ENCODE measurements at places on chromosomes 6 and 20.

DNA sequence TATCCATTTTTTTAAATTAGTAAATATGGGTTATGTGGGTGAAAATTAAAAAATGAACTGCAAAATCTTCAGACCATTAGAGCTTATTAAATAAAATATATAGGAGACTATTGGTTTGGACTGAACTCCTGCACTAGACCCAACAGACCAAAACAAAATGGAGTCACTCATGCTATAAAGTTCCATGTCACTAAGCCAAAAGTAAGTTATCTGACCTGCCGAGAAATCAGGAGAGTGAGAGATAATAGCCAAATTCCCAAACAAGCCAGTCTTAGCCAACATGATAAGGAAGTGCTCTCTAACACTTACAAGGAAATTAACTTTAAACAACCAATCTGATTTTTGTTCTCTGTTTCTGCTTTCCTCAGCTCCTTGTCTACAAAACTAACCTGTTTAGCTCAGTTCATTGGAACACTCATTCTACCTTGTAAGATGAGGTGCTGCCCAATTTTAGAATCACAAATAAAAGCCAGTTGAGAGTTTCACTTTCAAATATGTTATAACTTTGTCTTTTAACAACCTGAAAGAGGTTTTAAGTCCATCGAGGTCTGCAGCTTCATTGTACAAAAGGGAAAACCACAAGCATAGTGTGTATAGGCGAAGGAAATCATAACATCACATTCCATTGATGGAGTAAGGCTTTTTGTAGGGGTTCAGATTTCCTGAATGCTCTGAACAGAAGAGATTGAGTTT, 220.5 kb downstream of the TENT5A start:
- DNase-seq: peak; percentile 38

DNA sequence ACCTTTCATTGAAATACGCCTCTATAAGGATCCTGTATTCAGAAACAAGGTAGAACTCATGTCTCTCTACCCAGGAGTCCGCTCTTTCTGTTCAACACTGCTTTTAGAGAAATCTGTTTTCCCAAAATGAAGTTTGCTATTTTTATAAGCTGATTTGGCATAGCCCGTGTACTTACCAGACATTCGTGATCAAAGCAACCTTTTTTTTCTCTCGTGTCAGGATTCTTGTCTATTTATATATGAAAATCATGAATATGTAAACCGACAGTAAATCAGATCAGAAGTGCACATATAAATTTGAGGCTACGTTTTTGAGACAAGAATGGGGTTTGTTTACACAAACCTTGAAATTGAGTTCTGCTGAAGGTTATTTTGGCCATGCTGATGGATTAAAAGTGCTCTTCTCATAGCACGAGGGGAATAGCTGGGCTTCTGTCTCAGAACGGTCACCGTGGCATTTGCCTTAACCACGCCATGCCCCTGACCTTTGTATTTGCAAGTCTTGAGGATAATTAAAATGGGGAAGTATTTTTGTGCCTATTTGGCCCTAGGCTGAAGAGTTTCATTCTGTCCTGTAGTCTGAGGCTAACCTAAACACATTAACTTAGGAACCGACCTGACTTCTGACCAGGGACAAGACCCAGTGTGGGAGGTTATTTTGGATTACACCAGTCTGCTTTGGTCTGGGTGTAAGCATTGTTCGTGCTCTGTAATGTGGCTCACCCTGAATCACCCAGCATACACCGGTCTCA, 118.6 kb downstream of the MAP3K4 start:
- DNase-seq: no peak

GRCh38 chr6:47524136-47524845, 46.7 kb downstream of the CD2AP start:
- peak; percentile 12 for DNase-seq

GRCh38 chr6:138012682-138013081, 94.5 kb downstream of the PERP start:
- no peak for DNase-seq

GRCh38 chr6:36566418-36566905, 19.2 kb upstream of the STK38 start:
- no peak for DNase-seq

DNA sequence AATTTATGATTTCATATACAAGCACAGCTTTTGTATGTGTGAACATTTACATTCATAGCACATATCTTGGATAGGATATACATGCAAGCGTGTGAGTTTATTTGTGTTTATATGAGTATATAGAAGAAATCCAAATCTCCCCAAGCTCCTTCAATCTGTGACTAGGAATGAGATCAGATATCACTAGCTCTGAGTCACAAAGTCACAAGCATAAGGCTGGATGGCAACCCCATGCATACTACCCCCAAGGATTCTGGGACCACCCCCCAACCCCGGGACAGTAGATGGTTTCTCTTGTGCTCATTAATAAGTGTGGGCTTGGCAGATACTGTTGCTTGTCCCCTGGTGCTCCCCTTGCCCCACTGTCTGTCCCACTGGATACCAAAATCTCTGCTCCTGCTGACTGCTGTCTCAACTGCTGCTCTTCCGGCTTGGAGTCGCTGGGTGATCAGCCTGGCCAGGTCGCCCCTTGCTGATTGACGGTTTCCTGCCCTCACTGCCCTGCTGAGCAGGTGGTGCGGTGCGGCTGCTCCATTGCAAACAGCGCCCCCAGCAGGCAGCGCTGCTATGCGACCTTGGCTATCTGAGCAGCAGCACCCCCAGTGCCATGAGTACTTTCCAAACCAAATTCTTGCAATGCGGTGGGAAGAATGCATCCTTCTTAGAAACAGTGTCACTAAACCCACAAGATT, 279.4 kb downstream of the CD83 start:
- peak; percentile 86 for DNase-seq

DNA sequence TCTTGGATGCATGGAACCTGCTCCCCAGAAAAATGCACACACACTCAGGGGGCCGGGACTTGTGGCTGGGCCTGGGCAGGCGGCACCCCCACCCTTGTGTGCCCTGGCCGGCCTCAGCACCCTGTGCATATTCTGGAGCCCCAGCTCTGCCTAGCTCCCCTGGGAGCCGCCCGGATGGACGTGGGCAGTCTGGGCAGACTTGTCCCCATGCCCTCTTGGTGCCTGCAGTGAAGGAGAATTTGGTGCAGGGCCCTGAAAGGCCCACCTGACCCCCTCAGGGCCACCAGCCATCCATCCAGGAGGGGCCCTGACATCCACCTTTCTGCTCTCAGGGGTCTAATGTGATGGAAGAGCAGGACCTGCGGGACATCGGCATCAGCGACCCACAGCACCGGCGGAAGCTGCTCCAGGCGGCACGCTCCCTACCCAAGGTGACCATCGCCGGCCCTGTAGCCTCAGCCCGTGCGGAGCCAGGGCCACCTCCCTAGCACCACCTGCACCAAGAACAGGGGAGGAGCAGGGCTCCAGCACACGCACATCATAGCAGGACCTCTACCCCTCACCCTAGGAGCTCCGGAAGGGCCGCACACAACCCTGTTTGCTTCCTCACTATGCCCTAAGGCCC, 62.8 kb downstream of the TCP11 start:
- no peak for DNase-seq

DNA sequence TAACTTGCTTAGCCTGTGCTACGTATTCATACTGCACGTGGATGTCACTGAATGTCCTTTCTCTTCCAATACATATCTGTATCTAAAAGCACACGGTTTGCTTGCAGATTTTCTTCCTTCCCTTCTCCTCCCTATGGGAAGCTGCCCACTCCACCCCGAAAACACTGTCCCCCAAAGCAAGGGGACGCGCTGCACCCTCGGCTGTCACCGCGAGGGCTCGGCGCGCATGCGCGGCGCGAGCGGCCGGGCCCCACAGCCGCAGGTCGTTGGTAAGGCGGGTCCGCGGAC, 659 bp downstream of the TMX4 start:
- peak; percentile 26 for DNase-seq

DNA sequence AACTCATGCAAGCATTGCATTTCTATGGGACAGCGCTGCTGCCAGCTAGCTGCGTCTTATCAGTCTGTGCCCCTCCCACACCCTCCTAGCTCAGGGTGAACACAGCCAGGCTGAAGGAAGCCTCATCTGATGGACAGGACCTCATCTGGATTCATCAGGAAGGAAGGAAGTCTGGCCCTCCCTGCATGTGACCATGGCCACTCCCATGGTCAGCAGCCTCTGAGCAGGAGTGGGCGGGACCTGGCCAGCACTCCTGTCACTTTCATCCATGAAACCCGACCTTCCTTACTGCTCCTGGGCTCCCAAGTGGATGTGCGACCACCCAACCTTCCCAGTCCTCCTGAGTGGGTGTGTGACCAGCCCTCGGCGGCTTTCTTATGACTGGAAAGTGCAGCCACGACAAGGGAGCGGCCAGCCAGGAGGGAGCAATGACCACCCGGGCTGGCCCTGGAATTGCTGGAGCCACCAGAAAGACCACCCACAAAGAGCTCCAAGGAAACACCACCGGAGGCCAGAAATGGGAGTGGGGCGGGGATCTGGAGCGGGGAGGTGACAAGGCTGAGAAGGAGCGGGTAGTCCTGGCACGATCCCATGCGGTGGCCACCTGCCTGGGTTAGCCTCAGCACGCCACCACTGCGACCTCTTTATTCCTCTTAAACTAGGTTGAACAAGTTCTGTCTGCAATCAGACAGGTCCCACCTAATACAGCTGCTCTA, 241.2 kb downstream of the TTLL2 start:
- DNase-seq: no peak

DNA sequence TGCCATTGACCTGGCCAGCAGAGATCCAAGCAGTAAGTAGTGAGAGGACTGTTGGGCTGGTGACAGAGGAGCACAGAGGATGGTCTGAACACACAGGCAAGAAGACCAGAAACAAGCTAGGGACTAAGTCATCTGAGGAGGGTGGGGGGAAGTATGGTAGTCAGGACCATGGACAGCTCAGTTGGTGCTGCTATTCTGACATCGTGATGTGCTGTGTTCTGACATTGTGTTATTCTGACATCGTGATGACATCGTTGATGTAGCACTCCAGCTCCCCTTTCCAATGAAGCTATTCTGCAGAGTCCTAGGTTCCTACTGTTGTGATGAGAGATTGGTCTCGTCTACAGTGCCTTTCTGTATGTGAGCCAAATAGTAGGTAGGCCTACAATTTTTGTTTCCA, 28.7 kb downstream of the CFAP206 start:
- DNase-seq: peak; percentile 73

- no peak for DNase-seq
Measured at GRCh38 chr20:37513779-37514359, 7.2 kb upstream of the NNAT start.

- no peak for DNase-seq
Measured at GRCh38 chr6:33413241-33414120, 2.7 kb downstream of the PHF1 start.

DNA sequence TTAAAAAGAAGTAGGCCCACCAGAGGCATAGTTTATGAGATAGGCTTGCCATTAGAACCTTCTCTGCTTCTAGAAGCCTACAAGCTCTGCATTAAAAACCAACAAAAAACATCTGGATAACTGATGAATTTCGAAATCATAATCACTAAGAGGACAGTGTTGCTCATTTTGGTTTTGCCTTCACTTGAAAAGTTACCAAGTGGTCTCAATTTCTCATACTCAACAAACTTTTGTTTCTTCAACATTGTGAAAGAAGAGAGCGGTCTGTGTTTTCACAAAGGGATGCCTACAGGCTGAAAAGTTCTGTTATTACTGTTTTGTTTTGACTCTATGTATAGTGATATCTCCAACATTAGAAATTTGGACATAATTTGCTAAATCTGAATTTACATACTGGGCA, 98.9 kb downstream of the PDSS2 start:
- peak; percentile 46 for DNase-seq

All from IMR-90 (cell line).